ENCODE measurements at places on chromosomes 2 and 18.

GRCh38 chr2:7053650-7054265 is 136.5 kb downstream of the RNF144A start:
- DNase-seq, result no peak

DNA sequence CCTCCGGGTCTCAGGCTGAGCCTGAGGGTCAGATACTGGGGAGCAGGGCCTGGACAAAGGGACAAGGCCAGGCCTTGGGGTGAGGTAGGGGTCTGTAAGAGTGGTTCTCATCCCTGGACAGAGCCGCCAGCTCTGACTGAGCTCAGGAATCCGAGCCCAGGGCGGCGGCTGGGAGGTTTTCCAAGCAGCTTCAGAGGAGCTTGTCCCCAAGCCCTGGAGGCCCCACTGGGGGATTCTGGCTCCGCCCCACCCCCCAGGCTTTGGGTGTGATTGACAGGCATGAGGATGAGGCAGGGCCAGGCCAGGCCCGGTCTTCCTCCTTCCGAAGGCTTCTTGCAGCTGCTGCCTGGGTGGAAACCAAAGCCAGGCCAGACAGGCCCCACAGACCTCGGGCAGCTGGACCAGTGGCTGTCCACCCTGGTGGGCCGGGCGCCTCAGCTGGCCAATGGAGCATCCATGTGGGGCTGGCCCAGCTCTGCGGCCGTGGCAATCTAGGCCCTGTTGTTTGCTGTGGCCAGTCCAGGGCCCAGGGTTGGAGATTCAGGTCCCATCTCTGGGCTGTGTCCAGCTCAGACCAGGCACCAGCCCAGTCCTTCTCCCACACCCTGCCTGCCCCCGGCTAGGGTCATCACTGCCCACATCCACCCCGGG is 23.1 kb upstream of the GPC1 start:
- no peak for DNase-seq

- no peak for DNase-seq
Observed at GRCh38 chr2:9417725-9418124, 5.6 kb downstream of the ITGB1BP1 start.

DNA sequence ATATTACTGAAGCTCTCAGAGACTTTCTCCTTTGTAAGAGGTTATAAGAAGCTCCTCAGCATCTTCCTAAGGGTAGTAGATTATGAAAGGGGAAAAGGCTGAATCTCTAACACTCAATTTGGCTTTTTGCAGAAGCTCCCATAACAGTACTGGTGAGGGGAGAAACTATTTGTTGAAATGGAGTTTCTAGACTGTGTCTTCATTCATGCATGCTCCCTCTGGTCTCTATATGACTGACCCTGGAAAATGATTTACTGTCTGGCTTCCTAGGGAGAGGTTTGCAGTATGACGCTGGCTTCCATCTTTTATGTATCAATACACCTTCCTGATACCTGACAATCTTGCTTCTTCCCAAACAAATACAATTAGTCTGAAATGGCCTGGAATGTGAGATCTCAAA is 63.9 kb downstream of the LDAH start:
- no peak for DNase-seq

GRCh38 chr2:220127311-220127710 is 499.9 kb downstream of the SLC4A3 start:
- no peak for DNase-seq

DNA sequence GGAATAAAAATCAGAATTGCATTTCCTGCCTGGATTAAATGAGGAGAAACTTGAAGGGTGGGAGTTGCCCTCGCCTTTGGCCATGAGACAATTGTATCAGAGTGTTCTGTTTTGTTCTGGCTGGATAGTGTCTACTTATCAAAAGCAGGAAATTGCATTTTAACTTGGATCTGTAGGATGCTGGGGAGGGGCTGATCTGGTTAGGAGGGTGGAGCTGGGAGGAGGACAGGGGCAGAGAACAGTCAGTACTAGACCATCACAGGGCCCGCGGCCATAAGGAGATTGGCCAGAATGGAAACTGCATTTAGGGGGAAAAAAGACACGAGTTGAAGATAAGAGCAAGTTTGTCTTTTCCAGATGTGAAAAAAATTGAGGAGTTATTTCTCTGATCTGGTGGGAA is 199.1 kb upstream of the POU3F3 start:
- no peak for DNase-seq

DNA sequence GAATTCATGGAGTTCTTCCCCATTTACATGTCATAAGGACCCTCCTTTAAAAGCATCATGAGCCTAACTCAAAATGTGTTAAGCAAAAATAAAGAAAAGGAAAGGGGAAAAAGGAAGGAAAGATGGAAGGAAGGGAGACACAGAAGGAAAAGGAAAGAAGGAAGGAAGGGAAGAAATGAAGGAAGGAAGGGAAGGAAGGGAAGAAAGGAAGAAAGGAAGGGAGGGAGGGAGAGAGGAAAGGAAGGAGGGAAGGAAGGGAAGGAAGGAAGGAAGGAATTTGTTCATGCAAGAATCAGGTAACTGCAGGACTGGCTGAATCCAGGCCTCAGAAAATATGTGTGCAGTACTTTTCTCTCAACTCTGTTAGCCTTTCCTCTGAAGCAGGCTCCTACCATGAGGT is 32.0 kb downstream of the KIAA2012 start:
- no peak for DNase-seq

DNA sequence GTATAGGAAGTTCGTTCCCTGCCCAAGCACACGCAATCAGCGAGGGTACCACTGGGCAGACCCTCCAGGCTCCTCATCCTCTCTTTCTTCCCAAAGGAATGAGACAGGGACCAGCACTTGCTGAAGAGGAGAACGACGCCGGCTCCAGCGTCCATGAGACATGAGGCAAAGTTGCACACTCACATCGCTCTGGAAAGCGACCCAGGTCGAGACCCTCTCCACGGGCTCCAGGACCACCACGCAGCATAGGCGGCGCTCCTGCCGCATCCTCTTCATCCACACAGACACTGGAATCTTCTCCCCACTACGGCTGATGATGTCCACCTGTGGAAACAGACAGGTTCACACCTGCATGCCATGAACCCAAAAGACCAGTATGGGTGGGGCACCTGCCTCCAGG is 10.8 kb downstream of the PASK start:
- no peak for DNase-seq

DNA sequence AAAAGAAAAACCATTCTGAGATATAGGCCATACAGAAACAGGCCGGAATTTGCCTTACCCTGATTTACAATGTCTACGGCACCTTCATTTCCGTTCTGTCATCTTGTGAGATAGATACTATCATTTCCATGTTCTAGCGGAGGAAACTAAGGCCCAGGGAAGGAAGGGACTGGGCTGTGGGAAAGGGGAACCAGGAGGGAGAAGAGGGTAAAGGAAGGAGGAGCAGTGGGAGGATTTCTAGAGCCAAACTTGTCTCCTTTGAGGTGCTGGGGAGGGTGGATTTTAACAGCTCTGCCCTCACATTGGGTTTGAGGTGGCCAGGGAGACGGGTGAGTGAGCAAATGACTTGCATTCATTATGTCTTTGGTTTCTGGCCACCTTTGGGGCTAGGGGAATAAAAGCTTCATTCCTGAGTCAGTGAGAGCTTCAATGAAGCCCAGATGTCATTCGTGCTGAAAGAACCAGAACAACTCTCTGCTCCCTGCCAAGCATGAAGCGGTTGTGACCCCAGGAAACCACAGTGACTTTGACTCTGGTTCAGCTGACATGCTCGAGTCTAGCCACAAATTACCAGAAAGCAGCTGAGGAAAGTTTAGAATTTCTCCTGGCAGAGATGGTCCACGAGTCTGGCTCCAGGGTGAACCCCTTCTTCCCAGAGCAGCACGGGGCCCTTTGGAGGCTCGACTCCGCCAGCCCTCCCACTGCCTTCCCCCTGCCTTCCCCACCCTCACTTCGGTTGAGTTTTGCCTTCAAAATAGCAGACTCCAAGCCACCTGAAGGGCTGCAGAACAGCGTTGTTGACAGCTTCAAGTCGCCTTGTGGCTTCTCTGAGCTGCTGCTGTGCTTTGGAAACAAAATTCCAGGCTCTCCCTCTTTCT is 3.8 kb downstream of the ACTG2 start:
- no peak for DNase-seq

GRCh38 chr2:140086964-140087363 is 1306.8 kb upstream of the NXPH2 start:
- no peak for DNase-seq

DNA sequence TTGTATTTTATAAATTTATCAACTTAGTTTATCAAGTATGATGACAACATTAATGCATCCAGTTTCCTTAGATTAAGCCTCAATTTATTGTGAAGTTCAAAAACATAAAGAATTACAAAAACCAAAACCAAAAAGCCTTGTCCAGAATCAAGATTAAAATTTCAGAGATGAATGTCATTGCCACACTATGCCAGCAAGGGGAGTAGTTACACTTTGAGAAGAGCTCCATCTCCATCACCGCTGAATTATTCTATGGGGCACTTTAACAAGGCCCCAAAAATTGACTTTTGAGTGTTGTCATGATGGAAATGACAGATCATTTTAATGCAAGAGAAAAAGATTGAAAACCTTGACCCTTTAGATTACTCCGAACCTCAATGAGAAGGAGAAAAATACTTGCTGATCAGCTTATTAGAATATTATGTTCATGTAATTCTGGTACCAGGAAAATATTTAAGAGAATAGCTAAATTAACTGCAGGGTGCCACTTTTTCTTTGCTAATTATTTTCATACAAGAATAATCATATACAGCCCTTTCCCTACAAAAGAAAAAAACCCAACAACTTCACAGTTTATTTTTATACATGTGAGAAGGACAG is 152.5 kb upstream of the AQP4 start:
- DNase-seq, result no peak

DNA sequence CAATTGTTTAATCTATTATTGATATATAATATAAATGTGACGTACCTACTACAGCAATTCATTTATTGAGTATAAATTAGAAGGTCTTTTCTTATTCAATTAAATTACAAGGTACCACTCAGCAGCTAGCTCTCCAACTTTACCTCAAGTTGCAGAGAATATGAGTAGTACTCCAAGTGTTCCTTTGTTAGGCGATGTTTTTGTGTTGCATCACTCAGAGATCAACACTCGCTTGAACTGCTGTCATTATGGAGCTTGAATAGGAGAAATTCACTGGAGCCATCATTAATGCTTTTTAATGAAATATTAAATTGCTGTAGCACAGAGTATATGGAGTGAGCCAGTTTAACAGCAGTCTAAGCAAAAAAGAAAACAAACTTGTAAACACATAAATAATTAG is 320.0 kb downstream of the FSIP2 start:
- DNase-seq, result no peak

GRCh38 chr18:57141208-57142129 is 5.4 kb upstream of the BOD1L2 start:
- DNase-seq, result no peak

DNA sequence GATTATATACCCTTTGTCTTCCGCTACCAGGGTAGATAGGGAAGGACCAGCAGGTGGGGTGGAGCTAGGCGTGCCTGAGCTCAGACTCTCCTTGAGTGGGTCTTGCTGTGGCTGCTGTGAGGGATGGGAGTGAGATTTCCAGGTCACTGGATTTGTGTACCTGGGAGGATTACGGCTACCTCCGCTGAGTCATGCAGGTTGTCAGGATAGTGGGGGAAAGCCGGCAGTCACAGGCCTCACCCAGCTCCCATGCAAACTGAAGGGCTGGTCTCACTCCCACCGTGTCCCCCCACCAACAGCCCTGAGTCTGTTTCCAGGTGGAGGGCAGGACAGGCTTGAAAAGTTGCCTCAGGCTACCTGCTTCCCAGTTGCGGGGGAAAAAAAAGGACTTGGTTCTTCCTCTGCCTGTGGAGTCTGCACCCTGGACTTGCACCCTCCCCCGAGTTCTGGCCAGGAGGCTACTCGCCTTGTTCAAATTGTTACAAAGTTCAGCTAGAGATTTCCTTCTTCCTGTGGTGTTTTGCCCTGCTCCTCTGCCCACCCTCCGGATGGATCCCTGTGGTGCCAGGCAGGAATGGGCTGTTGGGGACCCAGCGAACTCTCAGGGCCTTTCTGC is 268.3 kb downstream of the VAPA start:
- no peak for DNase-seq

- DNase-seq, result no peak
Observed at GRCh38 chr2:112841295-112842044, 4.9 kb upstream of the IL1B start.

GRCh38 chr2:187527262-187527661 is 27.0 kb downstream of the TFPI start:
- no peak for DNase-seq

DNA sequence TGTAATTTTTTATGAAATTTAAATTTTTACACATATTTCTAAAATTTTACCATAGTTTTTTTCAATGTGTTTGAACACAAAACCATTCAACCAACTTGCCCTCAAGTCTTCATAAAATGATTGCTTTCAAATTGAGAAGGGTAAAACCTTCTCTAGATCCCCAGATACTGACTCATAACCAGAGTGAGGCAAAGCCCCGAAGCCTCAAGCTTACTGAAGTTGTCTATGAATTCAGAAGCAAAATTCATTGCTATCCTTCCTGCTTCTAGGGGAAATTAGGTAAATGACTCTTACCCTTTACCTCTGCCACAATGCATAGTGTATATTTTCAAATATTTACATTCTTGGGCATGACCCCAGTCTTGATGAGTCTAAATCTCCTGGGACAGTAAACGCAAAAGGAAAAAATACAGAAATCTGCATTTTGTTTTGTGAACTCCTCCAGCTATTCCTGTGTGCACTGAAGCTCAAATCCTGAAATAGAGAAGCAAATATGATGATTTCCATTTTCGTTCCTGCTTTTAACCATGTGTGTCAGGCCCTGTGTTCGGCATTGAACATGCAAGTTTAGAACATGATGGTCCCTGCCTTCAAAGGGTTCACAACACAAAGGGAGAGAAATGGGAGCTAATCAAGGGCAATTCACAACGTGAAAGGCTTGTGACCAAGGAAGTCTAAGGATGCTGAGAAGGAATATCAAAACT is 246.3 kb downstream of the SUCLG1 start:
- DNase-seq, result no peak

DNA sequence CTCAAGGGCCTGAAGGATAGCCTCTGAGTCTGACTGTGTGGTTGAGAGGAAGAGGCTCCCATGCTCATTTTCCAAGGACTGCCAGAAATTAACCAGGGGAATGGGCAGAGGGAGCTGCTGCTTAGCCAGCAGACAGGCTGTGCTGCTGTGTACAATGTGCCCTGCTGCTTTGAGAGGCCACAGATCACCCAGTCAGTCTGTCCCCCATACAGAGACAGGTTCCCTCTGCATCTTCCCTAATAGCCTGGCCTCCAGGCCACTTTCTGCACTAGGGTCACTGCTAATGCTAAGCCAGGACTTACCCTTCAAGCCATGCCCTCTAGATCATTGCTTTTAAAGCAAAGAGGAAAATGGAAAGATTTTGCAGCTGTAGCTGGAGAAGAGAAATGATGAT is 341.1 kb downstream of the CYRIA start:
- no peak for DNase-seq

Data from activated CD8-positive, alpha-beta memory T cell treated with anti-CD3 and anti-CD28 coated beads for 48 hours (primary cell).